ENCODE measurements at places on chromosomes 13 and 19.

GRCh38 chr19:54390942-54391577 lies 24.2 kb upstream of the TTYH1 start:
- no peak for DNase-seq

DNA sequence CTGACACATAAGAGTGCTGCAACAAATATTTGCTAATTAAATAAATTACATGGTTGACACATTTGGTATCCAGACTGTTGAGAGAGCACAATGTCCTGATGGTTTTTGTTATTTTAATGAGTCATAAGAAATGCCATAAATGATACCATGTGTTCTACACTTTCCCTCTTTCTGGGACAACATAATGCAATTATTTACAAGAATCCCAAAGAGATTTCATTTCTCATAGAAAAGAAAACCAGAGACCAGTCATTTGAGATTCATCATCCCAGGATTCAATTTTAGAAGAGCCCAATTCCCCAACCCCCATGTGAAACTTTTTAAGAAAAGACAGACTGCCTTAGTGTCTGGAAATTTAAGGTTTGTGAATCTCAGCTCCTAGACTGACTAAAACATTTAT lies 399.6 kb downstream of the DCT start:
- no peak for DNase-seq

DNA sequence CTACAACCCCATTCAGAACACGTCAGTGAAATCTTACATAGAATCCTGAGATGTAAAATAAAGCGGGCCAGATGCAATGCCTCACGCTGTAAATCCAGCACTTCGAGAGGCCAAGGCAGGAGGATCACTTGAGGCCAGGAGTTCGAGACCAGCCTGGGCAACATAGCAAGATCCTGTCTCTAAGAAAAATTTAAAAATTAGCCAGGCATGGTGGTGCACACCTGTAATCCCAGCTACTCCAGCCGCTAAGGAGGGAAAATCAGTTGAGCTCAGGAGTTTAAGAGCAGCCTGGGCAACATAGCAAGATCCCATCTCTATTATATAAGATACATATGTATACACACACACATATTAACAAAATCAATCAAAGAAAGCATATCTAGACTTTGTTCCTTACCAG lies 41.2 kb downstream of the PEX11G start:
- DNase-seq: no peak

- DNase-seq: no peak
Observed at GRCh38 chr19:35162471-35163326, 8.2 kb downstream of the FXYD5 start.

DNA sequence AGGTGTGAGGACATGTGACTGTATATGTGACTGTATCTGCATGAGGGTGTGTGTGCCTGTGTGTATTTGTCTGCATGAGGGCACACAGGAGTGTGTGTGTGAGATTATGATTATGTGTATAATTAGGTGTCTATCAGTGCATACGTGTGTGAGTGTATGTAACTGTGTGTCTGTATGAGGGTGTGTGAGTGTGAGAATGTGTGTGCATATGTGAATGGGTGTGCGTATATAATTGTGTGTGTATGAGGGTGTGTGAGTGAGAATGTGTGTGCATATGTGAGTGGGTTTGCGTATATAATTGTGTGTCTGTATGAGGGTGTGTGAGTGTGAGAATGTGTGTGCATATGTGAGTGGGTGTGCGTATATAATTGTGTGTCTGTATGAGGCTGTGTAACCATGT lies 3.0 kb upstream of the ACSBG2 start:
- no peak for DNase-seq

DNA sequence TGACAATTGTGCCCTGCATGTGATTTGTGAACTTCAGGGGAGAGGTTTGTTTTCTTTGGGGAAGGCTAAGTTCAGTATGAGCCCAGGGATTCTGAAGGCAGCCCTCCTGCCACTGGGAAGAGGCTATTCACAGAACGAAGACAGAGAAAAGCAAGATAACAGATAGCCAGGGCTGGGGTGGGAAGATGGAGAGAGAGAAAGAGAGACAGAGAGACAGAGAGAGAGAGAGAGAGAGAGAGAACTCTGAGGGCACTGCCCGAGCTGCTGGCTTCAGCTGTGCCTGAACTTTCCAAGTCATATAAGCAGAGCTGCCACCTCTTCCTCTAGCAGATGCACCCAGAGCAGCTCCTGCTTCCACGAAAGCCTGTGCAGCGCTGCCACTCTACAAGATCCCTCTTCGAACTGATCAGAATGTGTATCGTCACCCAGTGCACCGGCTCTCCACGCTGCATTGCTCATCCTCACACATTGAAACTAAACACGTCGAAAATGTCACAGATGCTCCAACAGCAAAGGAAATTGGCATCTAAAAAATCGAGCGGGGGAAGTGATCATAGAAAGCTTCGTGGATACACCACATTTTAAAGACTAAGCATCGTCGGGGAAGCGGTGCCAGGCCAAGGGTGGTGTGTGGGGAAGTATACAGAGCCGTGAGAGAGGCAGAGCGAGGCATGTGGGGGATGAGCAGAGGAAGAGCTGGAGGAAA lies 81.8 kb upstream of the SIAH3 start:
- DNase-seq: no peak

DNA sequence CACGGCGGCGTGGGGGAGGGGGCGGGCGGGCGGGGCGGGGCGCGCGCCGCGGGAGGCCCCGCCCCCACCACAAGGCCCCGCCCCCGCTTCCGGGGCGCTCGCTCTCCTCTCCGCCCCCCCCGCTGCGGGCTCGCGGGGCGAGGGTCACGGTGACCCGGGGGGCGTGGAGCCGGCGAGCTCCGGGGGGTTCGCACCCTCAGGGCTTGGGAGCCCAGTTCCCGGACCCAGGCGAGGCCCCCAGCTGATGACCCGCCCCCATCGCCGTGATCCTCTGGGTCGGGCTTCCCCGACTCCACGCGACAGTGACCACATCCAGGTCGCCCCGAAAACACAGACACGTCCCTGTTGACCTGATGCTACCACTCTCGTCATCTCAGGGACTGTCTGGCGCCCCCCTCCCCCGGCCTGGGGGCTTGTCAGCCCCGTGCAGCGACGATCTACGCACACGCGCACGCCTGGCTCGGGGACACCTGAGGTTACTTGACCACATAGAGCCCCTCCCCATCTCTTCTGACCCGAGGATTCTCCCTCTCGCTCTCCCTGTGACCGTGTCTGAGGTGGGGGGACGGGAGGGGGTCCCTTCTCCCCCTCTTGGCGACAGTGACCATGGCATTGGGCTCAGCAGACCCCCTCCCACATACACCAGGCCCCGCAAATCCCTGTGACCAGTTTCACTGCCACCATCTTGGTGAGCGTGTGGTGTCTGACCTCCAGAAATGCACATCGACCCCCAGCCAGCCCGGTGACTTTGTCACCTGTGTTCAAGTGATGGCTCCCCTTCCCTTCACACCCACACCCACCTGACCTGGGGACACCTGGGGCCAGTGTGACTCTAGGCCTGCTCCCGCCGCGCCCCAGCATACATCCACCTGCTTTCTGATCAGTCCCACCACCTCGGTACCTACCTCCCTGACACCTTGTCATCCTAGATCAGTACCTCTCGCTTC lies 670 bp downstream of the MAP2K7 start:
- no peak for DNase-seq

DNA sequence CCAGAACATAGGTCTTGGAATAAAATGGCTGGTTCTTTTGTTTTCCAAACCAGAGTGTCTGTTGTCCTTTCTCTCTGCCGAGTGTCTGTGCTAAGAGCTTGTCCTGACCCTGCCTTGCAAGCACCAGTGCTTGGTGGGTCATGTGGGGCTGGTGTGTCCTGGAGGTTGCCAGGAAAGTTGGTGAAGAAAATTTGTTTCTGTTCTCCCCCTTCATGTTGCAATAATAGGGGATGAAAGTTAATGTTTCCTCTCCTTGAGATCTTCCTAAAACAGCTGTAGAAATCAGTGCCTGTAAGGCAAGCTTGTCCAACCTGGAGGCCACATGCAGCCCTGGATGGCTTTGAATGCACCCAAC lies 2.7 kb downstream of the HAMP start:
- no peak for DNase-seq

DNA sequence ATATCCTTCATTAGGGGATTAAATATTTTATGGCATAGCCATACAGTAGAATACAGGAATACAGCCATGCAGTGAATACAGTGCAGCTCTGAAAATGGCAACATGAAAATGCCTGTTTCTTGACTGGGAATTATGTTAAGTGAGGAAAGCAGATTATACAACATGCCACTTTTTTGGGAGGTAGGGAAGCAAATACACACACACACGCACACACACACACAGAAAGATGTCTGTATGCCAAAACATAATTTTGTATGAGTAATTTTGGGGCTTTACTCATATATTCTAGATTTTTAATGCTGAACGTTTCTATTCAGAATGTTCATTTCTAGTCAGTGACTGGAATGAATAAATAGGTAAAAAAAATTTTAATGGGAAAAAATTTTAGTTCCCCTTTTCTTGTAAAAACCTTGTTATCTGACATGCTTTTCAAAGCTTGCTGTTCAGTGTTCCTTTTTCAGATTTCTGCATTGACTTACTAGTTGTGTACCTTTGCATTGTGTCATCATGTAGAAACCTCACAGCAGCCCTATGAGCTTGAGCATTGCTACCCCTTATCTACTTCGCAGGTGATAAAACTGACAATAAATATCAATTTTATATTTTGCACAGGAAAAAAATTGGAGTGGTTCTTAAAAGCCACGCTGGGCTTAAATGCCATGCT lies 7.8 kb downstream of the GPR183 start:
- DNase-seq: no peak

DNA sequence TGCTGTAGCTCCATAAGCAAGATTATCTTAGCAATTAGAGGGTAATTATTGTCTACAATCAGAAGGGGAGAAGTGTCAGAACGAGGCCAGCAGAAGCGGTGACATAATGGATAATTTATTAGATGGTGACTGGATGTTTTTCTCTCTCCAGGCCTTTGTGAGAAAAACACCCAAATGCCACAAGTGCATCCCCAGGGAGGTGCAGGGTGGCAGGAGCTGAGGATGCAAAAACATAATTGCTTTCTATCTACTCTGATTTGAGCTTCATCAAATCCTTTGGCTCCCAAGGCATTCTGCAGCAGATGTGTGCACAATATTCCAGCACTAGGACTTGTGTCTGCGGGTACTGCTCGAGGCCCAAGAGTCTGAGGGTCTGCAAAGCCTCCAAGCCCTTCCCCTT lies 220.1 kb upstream of the SERP2 start:
- no peak for DNase-seq

DNA sequence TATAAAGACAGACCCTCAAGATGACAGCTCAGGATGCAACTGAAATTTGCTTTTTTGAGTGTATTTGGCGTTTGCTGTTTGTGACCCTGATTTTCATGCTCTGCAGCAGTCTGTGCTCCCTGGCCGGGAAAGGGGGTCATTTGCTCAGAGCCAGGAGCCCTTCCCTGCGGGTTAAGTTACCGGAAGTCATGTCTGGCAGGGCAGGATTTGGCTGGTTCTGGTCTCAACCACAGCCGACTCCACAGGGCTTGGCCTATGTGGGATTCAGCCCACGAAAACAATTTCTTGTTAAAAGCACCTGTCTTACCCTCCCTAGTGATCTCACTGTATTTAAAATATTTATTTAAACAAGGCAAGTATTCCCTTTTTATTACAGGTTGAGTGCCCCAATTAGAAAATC lies 22.6 kb downstream of the MCF2L start:
- DNase-seq: no peak

DNA sequence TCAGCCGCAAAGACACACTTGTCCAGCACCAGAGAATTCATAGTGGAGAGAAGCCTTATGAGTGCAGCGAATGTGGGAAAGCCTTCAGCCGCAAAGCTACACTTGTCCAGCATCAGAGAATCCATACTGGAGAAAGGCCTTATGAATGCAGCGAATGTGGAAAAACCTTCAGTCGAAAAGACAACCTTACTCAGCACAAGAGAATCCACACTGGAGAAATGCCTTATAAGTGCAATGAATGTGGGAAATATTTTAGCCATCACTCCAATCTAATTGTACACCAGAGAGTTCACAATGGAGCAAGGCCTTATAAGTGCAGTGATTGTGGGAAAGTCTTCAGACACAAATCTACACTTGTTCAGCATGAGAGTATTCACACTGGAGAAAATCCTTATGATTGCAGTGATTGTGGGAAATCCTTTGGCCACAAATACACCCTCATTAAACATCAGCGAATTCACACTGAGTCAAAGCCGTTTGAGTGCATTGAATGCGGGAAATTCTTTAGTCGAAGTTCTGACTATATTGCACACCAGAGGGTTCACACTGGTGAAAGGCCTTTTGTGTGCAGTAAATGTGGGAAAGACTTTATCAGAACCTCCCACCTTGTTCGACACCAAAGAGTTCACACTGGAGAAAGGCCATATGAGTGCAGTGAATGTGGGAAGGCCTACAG lies 6.8 kb downstream of the ZNF134 start:
- no peak for DNase-seq

DNA sequence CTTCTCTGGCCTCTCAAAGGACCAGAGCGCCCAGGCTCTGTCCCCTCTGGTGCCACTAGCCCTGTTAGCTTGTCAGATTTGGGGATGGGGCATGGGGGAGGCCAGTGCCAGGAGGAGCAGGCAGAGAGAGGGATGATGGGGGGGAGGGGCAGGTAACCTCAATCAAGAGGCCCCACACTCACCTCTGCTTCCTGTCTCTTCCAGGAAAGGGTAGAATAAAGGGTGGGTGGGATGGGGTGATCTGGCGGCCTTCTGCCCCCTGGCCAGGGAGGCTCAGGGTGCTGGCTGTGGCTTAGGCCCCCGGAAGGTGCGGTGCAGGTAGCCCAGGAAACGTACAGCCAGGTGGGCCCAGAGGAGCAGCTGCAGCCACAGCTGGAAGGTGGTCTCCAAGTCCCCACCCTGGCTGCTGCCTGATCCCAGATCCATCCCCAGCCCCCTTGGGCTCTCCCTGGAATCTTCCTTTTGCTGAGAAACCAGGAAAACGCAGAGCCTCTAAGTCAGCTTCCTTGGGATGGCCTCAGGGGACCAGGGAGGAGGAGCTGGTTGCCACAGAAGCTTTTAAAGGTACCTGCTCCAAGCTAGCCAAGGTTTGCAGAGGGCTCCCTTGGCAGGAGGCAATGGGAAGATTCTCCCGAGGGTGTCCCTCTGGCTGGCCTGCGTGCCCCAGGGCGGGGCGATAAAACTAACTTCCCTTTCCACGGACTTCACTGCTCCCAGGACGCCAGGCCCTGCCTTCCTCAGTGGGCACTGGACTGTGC lies 5.3 kb downstream of the PRKACA start:
- no peak for DNase-seq

DNA sequence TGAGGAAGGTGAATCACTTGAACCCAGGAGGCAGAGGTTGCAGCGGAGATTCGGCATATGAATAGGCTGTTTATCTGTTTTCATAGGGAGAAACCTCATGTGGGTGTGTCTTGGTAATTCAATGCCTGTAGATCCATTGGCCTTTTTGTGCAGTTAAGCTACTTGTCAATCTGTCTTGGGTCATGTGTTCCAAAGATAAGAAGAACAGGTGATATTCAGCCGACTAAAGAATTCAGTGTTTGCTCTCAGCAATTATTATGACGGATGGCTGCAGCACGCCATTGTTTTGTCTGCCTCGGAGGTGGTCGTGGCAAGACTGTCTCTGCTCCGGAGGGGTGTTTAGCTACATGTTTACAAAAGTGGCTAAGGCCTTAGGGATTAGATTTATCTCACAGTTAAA lies 573.0 kb upstream of the PCDH9 start:
- DNase-seq: no peak
